ENCODE measurements at places on chromosomes 2 and 18.
A peak's percentile ranks its signal among the peaks of the same experiment; 100 is the strongest.

DNA sequence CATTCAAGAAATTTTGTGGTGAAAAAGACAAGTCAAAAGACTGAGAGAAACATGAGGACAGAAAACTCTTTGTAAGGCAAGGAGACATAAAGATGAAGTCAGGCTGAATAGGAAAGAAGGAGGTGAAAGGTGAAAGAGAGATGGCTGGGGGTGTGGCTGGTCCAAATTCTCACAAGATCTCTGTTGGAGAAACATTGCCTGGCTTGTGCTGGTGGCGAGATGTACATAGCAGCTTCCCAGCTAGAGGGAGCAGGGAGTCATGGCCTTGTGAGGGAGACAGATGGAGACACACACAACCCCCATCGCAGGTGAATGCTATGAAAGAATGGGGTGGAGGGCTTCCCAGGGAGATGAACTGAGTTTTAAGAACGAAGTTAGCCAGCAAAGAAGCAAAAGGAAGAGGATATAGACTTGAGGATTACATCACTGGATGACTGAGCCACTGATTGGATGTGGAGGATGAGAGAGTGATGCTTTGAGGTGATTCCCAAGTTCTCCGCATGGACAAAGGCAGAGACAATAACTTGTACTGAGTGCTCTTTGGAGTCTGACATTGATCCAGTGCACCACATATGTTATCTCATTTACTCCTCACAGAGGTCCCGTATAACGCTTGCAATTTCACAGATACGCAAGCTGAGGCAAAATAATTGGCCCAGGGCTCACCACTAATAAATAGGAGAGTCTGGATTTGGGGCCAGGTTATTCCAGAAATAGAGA lies 3.7 kb upstream of the EMX1 start:
- no peak for DNase-seq

DNA sequence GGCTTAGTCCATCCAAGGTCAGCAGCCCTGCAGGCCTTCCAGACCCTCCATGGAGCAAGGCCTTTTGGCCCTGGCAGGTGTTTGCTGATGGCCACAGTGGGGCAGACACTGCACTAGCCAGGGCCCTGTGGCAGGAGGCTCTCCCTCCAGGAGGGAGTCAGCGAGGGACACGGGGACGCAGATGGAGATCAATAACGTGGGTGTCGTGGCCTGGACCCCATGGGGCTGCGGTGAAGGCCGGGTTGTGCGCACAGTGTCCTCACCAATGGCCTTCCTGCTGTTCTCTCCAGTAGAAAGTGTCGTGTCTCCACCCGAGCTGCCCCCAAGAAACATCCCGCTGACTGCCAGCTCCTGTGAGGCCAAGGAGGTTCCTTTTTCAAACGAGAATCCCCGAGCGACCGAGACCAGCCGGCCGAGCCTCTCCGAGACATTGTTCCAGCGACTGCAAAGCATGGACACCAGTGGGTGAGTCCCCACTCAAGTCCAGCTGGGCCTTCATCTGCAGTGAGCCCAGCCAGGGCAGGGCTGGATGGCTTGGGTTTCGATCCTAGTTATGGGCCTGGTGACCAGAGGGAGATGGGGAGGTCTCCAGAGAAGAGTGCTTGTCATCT lies 65.4 kb downstream of the INPP5D start:
- no peak for DNase-seq

DNA sequence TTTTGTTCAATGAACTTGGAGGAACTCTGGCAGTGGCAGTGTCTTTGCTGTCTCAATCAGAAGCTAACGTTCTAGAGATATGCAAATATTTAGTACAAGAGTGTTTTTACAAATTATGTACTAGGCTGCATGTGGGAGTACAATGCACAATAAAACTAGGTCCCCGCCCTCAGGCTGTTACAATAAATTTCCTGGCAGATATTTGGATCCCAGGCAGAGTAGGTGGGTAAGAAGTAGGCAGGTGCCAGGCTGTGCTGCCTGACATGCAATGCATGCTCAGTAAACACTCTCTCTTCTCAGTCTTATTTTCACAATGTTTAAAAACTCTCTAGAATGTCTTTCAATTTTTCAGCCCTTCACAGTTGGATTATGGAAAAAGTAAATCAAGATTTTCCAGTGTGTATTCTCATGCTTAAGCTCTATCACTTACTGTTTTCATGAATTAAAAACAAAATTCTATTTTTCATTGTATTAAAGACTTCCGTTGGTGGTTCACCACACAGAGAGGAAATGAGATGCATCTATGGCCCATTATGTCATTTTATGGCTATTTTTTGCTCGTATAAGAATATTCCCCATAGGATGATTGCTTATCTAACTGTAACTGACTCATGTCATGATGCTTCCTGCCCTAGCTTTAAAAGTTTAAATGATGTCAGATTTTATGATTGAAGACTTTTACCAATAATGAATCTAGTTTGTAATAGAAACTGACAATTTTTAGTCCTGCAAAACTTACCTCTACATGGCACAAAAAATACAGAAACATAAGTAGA lies 346.1 kb downstream of the RND3 start:
- DNase-seq: peak; percentile 55

GRCh38 chr2:169761251-169761969 lies 27.8 kb downstream of the KLHL23 start:
- no peak for DNase-seq

DNA sequence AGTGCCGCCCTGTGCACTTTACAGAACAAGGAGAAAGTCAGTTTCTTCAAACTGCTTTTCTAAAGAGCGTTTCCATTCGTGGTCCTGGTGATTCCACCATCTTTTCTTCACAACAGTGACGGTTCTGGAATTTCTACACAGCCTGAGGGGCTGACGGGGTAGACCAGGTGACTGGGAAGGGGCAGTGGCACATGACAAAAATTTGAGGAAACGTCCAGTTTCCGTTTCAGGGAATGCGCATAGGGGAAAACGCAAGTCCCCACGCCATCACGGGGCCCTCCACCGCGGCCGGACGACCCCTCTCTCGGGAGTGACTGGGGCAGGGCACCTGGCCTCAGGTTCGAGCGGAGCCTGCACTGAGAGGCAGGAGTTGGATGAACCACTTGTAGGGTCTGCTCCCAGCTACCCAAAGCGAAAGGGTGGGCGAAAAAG lies 980 bp upstream of the SPTBN1 start:
- DNase-seq: no peak

DNA sequence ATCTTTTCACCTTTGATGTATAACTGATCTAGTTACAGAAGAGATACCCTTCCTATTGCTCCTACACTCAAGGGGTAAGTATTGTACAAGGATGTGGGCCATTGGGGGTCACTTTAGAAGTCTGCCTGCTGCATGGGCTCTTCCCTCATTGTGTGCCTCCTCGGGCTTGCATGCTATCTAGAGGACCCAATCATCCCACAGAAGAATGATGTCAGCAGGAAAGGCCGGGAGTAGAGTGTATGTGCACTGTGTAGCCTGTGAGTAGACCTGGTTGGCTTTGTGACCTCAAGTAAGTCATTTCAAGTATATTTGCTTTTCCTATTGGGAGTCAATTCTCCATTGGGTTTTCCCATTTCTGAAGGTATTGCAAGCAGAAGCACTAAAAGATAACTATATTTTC lies 129.5 kb upstream of the TRIB2 start:
- no peak for DNase-seq

GRCh38 chr2:59206361-59206760 lies 965.2 kb upstream of the FANCL start:
- DNase-seq: no peak

- peak; percentile 71 for DNase-seq
Observed at GRCh38 chr2:46487667-46488335, 8.4 kb downstream of the TMEM247 start.

GRCh38 chr2:8582191-8582590 lies 99.7 kb upstream of the ID2 start:
- no peak for DNase-seq

- DNase-seq: no peak
Observed at GRCh38 chr2:143649226-143649740, 520.1 kb downstream of the ARHGAP15 start.

- DNase-seq: no peak
Observed at GRCh38 chr2:158610059-158610458, 153.3 kb downstream of the PKP4 start.

DNA sequence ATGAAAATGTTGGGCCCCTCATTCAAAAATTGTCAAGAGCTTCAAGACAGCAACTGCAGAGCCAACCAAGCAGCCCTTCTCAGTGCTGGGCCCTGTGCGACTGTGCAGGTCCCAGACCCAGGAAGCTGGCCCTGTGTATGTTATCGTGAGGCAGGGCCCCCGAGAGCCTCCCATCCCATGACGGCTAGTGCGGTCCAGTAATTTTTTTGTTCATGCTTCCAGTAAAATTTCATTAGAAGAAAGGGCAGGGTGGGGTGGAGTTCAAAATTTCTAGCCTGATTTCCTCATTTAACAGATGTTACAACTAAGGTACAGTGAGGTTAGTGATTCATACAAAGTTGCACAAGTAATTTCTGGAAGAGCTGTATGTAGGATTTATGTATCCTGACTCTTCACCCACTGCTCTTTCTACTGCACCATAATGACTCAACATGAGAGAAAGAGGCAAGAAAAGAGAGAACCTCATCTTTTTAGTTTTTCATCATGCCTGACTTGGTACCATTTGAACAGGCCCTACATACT lies 105.5 kb downstream of the ZEB2 start:
- DNase-seq: peak; percentile 98

DNA sequence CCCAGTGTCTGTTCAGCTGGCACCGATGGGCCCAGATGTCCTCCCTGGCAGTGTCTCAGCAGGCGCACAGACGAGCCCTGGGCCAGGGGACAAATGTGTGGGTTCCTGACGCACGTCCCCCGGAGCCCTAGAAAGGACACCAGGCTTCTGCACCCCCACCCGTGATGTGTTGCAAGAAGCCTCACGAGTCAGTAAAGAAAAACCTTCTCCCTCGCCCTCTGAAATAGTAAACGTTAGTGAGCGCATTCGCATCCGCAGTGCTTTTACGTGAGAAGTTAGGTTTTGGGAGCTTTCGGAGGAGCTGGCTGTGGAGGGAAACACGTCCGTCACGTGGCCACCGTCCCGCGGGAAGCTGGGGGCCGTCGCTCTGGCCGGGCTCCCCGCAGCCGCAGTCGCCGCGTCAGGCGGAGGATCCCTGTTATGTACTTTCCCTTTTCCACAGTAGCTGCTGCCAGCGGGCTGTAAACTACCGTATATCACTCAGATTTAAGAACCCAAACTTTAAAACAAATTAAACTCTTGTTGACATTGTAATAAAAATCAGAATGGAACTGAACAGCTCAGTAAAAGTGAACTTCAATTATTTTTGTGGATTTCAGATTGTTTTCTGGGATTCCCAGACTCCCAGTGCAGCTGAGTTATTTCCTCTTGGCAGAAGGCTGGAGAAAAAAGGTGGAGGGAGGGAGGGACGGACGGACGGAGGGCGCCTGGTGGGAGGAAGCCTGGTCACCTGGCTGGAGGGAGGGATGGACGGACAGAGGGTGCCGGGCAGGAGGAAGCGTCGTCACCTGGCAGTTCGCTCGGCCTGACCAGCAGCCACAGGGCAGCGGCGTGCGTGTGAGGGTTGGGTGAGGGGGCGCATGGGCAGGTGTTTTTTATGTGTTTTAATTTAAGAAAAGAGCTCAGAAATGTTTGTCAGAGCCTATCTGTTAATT lies 112.1 kb downstream of the NFATC1 start:
- peak; percentile 20 for DNase-seq
